ENCODE measurements at places on chromosomes 11 and 22.
A peak's percentile ranks its signal among the peaks of the same experiment; 100 is the strongest.

GRCh38 chr11:77127920-77128691 is at the start of gene MYO7A:
TSS of gene MYO7A (plus strand) at chr11:77128246. CDS start at chr11:77130635, 2,389 bp downstream.
- peak; percentile 74 for DNase-seq

DNA sequence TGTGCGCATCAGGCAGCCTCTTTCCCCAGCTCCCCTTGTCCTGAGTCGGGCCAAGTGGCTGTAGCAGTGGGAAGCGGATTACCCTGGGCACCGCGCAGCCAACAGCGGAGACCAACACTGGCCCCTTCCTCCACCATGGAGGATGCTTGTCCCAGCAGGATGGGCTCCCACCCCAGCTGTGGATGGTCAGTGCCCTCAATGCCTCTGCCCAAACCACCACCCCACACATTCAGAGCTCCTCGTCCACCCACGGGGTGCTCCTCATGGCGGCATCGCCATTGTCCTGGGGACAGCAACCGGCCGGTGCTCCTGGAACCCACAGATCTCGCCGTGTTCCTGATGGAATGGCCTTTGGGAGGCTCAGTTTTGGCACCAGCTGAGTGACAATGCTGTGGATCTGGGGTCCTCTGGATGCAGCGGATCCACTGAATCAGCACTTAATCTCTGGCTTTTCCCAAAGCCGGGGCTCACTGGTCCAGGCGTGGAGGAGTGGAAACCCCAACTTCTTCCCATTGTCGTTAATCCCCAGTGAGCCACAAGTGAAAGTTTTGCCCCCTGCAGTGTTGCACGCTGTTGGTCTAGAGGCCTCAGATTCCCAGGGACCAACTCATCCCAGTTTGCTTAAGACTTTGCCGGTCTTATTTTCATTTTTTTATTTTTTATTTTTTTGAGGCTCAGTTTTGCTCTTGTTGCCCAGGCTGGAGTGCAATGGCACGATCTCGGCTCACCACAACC is 4.1 kb upstream of the B4GALNT4 start:
- DNase-seq, result no peak

GRCh38 chr11:102940714-102941588 is 14.6 kb downstream of the MMP13 start:
- peak; percentile 79 for DNase-seq

- no peak for DNase-seq
These were observed 56.1 kb upstream of the GNAZ start for GRCh38 chr22:23014250-23014649.

- no peak for DNase-seq
These were observed 561.6 kb downstream of the BUD13 start for GRCh38 chr11:116211147-116211546.

DNA sequence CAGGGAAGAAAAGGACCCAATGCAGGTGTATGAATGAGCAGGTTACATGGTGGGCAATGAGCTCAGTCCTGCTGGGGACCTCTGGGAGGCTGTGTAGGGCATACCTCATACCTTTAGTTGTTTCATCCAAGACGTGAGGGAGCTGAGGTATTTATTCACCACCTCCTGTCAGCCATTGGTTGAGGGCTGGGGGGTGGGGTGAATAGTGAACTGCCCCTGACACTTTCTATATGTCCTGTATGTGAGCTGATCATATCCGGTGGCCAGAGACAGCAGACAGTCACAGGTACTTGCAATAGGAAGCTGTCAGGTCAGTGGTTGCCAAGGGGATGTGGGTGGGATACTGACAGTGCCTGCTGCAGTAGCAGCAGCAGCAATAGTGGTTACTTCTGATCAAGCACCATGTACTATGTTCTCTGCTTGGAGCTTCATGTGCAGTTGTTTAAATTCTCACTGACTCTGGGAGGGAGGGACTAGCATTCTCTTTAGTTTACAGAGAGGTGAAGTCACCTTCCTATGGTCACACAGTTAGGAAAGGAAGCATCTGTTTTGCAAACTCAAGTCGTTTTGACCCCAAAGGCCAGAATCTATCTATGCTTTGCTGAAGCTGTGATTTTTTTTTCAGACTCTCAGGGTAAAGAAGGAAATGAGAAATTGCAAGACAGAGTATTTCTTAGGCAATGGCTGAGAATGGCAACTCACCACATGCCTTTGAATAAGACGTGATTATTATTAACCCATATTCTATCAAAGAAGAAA is 54.0 kb downstream of the MIAT start:
- DNase-seq, result no peak

DNA sequence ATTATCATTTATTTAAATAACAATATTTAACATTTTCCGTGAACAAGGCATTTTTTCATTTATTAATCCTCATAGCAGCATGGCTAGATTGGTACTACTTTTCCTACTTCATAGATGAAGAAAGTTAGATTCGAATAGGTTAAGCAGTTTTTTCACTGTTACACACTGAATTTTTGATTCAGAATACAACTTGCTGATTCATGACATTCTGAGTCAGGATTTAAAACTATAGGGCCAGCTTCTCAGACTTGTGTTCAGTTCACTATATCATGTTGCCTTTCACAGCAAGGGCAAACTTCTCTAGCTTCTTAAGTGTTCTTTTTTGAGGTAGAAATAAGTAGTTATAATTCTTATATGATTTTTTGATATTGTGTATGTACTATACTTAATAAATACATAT is 31.5 kb downstream of the CYP2R1 start:
- no peak for DNase-seq

- DNase-seq, result peak; percentile 88
These were observed at the start of gene NEU3 for GRCh38 chr11:74988541-74989259. TSS of gene NEU3 (plus strand) at chr11:74988933. CDS start at chr11:74989061, 128 bp downstream.

DNA sequence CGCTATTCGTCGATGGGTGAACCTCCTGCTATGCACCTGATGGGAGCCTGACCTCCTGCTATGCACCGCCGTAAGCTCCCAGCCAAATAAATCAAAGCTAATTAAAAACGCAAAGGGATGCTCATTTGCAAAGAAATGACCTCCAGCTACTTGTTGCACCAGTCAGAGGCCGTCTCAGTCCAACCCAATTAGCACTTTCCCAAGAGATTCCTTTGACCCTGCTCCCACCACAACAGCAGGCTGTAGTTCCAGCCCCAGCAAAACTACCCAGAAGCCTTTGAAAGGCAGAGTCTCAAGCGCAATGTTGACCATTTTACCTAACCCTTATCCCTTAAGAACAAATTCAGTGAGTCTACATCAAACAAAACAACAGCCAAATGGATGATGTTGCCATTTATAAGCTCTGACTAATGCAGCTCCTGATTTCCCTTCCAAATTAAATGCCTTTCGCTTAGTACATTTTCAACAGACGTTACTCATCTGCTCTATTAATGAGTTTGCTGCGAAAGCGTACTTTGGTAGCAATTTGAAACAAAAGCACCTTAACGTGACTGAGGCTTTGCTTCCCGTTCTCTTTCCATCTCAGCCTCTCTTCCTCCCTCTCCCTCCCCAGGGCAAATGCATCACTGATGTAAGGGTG is 17.2 kb upstream of the BSX start:
- DNase-seq, result peak; percentile 49

DNA sequence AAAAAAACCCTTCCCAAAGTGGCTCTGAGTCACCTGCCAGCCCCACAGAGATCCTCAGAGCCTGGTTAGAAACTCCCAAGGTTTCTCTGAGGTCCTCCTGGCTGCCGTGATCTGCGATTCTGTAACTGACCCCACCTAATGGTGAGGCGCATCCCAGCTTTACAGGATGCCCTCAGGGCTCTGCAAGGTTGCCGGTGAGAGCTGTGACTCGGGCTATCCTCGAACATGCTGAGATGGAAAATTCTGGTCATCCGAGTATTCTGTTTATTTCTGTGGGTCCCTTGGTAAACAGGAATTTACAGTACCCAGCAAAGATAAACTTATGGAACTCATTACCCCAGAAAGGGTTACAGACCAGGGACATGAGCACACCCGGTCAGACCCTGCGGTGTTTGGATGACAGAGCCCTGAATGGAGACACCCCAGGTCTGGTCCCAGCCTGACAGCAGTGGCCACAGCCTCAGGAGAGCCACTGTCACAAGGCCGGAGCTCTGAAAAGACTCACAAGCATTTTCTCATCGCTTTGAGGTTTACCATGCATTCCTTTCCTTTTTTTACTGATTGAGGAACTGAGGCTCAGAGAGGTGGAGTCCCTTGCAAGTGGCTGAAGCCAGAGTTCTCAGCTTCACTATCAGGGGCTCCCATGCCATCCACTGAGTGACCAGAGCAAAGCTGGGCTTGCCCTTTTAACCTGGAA is 22.2 kb downstream of the LIF start:
- DNase-seq, result peak; percentile 78

DNA sequence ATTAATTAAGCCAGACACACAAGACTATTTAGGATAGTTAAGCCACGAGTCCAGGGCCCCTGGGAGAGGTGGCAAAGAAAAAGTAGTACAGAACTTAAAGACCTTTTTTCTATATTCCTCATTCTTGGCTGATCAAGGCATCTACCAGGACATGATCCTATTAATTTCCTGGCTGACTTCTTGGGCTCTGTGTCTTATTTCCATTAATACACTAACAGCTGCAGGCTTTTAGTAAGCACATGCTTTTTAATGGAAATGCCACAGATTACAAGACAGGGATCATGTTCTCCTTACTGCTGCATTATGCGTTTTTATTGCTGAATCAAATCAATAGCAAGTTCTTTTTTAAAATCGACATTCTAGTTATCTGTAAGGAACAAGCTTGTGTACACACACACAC is 35.2 kb downstream of the BTG4 start:
- DNase-seq, result no peak

DNA sequence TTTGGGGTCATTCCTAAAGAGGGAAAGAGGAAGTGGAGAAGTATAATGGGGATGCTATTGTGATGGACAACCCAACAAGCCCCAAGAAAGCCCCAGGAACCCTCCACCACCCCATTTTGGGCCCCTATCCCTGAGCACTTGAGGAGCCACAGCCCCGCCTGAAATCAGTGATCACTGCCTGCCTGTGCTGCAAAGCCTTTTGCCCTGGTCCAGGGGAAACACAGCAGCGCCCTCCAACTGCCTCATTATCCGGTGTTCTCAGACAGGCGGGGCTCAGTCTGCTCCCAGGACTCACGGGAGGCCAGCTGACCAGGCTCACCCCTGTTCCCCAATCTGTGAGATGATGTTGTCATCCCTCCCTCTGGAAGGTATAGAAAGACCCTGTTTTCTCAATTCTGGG is 44.7 kb upstream of the TTC12 start:
- DNase-seq, result no peak

- no peak for DNase-seq
These were observed 52.6 kb downstream of the XRRA1 start for GRCh38 chr11:74896311-74896710.

GRCh38 chr22:48700566-48701295 is 1126.9 kb downstream of the BRD1 start:
- DNase-seq, result no peak

DNA sequence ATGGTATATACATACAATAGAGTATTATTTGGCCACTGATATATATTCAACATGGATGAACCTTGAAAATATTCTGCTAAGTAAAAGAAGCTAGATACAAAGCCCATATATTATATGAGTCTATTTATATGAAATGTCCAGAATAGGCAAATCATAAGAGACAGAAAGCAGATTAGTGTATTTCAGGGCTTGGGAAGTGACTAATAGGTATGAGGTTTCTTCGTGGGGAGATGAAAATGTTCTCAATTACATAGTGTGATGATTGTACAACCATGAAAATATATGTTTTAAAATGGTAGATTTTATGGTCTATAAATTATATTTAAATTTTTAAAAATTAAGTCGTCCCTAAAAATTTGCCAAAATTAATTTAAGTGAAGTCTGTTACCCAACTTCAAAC is 92.2 kb downstream of the STK33 start:
- peak; percentile 6 for DNase-seq

DNA sequence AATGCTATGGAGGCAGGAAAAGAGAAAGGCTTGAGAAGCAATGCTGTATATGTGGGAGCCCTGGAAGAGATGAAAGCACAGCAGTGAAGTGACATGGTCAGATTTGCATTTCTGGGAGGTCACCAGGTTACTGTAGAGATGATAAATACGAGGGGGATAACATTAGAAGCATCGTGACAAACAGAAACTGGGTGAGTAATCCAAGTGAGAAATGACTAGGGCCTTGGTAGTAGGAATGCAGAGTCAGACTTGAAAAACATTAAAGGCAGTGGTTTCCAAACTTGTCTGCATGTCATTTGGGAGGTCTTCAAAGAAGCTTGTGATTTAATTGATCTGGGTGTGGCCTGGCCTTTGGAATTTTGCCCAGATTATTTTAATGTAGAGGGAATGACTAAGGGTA is 43.9 kb downstream of the CCDC34 start:
- peak; percentile 60 for DNase-seq

- DNase-seq, result peak; percentile 66
These were observed 2.4 kb upstream of the SYT8 start for GRCh38 chr11:1832211-1832919.

DNA sequence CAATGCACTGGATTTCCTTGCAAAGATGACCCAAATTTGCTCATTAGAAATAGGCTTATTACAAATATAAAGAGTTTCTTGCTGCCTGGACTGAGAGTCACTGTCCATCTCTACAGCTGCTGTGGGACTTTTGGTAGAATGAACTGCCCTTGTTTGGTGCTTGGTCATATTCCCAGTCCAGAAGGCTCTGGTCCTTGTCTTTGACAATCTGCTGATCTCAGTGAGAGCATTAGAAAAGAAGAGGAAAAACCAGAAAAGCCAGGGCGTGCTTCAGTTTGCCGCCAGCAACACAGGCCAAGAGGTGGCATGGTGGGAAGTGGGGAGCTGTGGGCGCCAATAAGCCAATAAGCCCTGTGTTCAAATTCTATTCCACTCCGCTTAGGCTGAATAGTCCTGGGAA is 48.2 kb upstream of the PARVA start:
- DNase-seq, result no peak

DNA sequence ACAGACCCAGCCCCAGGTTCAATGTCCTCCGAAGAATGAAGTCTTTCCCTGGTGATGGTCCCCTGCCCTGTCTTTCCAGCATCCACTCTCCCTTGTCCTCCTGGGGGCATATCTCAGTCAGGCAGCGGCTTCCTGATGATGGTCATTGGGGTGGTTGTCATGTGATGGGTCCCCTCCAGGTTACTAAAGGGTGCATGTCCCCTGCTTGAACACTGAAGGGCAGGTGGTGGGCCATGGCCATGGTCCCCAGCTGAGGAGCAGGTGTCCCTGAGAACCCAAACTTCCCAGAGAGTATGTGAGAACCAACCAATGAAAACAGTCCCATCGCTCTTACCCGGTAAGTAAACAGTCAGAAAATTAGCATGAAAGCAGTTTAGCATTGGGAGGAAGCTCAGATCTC is 14.1 kb downstream of the APOL1 start:
- DNase-seq, result no peak
